Activated naive CD4-positive, alpha-beta T cell treated with anti-CD3 and anti-CD28 coated beads, Interleukin-2, amount 10 ng/mL, durations not matched to agents 7 days and 5 days (primary cell): ENCODE measurements at places on chromosomes 7 and 10.
A peak's percentile ranks its signal among the peaks of the same experiment; 100 is the strongest.

GRCh38 chr7:118478931-118479330, 254.4 kb downstream of the ANKRD7 start:
- no peak for DNase-seq

- DNase-seq = peak; percentile 28
These were observed 429.0 kb upstream of the MTPN start for GRCh38 chr7:136405931-136406777.

GRCh38 chr10:80491251-80492102, 37.4 kb downstream of the TSPAN14 start:
- no peak for DNase-seq

- no peak for DNase-seq
These were observed 2.5 kb upstream of the HABP2 start for GRCh38 chr10:113550365-113550764.

DNA sequence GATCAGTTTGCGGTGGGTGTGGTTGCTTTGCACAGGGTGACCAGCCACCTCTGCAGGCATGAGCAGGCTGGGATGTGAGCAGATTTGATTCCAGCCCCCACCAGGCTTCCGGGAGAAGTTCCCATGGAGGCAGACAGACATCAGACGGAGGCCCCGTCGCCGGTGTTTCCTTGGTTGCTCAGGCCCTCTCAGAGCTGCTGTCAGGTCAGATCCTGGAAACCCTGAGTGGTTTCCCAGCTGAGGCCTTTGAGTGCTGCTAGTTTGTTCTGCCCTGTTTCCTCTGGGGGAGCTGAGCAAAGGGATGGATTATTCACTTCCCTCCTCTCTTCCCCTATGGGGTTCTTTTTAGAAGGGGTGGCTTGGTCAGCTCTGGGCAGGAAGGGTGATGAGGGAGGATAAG, 62.2 kb downstream of the FAM241B start:
- DNase-seq = no peak

GRCh38 chr10:111249925-111250324, 173.1 kb downstream of the ADRA2A start:
- DNase-seq = no peak

DNA sequence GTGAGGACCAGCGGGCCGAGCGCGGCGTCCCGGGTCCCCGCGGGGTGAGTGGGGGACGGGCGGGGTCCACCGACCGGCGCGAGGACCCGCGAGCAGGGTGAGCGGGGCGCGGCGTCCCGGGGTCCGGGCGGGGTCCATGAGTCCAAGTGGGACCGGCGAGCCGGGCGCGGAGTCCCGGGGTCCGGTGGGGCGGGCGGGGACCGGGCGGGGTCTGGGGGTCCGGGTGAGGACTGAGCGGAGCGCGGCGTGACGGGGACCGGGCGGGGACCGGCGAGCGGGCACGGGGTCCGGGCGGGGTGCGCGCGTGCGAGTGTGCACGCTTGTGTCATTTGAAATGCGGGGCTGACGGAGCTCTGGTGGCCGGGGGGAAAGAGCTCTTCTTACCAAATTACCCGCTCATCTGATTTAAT, 765 bp downstream of the CELF2 start:
- DNase-seq = peak; percentile 23

DNA sequence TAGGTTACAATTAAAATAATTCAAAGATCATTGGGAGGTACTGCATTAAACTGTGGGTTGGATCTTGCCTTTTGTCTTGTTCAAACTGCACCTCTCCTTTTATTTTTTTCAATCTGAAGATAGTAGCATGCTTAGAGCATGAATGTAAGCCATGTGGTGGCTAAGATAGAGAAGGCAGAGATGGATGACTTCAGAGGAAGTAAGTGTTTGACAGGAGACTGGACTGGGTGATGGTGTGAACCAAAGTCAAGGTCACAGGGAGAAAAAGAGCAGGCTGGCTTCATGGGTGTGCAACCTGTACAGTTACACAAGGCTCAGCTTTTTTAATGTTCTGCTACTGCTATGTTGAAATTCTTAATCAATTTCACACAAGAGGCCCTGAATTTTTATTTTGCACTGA, 85.6 kb downstream of the ZEB1 start:
- no peak for DNase-seq

DNA sequence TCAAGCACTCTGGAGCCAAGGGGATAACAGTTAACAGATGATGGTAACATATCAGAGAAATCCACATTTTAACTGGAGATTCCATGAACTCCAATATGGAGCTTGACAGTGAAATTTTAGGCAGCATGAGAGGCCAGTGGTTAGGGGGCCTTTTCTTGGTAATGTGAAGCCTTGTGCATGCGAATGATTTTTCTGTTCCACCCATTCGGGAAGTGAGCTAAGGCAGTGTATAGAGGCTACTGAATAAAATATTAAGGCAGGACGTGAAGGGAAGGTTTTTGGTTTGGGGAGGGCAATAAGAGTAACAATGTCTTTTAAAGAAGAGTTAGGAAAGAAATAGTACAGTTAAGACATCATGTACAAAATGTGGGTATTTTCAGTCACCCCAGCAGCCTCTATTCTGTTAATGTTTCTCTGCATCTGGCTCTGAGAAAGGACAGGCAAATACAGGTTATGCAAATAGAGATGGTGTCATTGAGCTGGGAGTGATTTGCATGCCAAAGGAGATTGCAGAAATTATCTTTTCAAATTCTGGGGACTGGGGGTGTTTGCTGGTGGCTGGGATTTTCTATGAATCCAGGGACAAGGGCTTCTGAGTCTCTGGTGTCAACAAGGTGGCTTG, 6.8 kb upstream of the TAS2R60 start:
- no peak for DNase-seq

DNA sequence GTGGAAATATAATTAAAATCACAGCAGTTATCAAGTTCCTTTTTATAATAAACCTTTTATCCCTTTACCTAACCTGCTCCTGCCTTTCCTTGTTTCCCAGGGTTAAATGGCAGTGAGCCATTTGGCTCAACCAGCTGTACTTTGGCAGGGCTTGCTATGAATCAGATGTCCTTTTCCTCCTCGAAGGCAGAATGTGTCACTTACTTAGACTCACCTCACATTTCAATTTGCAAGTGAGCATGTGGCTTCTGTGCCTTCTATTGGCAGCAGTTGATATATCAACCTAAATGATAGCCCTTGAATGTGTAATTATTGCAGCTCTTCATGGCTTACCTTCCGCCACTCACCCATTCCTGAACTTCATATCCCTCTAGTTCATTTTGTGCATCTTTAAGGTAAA, 301.7 kb downstream of the CSTF2T start:
- no peak for DNase-seq

- DNase-seq = no peak
These were observed 12.0 kb upstream of the LIPA start for GRCh38 chr10:89263531-89263930.

GRCh38 chr10:93894516-93895378, 969 bp downstream of the SLC35G1 start:
- no peak for DNase-seq

DNA sequence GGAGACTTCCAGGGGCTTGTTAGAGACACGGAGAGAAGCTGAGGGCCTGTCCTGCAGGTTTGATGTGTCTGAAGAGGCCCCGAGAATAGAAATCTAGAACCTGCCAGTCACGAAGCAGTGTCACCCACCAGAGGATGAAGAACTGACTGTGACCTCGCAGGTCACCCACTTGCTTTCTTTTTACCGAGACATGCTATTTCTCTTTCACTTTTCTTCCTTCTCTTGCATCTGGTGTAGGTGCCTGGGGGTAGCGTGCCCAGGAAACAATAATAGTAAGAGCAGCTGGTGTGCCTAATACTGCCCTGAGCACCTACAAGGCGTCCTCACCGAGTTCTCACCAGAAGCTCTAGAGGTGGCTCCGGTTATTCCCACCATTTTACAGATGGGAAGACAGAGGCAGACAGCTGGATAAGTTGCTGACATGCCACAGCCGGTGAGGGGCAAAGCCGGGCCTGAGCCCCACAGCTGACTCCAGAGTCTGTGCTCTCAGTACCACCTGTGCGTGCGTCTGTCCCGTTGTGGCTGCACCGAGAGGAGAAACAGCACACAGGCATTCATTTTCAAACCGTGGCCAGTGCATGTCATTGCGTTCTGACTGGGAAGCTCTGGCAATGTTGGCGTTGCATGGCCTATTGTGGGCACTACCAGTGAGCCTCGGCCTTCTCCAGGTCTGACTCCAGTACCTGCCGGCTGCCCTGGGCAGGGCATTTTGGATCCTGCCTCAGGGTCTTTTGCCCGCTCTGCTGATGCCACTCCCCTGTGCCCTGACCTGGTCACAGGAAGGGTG, 7.8 kb downstream of the CHST3 start:
- no peak for DNase-seq

GRCh38 chr10:118953598-118954393, 75.7 kb upstream of the NANOS1 start:
- no peak for DNase-seq

- DNase-seq = no peak
These were observed 63.6 kb upstream of the BMPER start for GRCh38 chr7:33841705-33842129.
